NCI-H524 treated with DMSO at 0.1 percent for 48 hours (cell line): ENCODE measurements at places on chromosomes 11 and 22.

GRCh38 chr11:77131560-77131959 is 3.5 kb downstream of the MYO7A start:
- DNase-seq = no peak

DNA sequence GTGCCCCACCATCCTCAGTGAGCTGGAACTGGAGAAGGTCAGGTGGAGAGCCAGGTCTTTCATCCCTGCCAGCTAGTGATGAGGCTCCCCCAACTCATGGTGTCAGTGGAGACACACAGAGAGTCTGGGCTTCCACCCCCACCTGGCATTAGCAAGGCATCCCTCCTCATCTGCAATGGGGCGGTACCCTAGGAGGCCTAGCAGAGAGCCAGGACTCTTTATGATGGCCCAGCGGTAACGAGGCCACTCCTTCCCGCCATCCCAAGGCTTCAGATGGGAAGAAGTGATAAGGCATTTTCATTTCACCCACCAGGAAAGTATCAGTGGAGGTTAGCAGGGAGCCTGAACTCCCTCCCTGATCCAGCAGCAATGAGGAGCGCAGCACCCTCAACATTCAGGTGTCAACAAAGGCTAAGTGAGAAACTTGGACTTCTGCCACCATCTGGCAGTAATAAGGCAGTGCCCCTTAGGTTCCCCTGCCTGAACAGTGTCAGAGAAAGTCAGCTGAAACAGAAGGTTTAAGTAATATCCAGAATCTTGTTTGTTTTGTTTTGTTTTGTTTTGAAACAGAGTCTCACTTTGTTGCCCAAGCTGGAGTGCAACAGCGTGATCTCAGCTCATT is 40.5 kb upstream of the FBLN1 start:
- DNase-seq = no peak

- no peak for DNase-seq
Measured at GRCh38 chr11:29447821-29448220, 569.0 kb downstream of the KCNA4 start.

- no peak for DNase-seq
Measured at GRCh38 chr11:93324500-93324899, 6.0 kb upstream of the DEUP1 start.

GRCh38 chr11:96199563-96200025 is 143.4 kb downstream of the MAML2 start:
- DNase-seq = no peak

DNA sequence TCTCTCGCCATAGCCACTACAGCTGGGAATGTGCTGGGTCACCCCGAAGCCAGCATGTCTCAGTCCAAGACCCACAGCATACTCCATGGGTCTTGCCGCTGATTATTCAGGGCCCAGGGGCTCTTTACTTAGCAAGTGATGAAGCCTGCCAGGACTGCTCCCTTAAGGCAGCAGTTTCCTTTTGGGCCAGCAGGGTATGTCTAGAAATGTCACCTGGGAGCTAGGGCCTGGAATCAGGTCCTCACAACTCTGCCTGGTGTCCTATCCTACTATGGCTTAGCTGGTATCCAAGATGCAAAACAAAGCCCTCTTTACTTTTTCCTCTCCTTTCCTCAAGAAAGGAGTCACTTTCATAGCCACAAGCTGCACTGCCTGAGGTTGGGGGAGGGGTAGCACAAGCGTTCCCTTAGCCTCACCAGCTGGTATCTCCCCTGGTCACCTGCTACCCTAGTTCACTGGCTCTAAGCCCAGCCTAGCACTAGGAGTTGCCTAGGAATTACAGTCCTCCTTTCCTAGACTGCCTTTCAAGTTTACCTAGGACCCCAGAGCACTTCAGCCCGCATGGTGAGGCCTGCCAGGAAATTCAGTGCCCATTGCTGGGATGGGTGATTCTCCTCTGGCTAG is 22.6 kb upstream of the NCR3LG1 start:
- DNase-seq = no peak

GRCh38 chr11:876545-876944 is 33.9 kb downstream of the TSPAN4 start:
- peak; percentile 64 for DNase-seq

DNA sequence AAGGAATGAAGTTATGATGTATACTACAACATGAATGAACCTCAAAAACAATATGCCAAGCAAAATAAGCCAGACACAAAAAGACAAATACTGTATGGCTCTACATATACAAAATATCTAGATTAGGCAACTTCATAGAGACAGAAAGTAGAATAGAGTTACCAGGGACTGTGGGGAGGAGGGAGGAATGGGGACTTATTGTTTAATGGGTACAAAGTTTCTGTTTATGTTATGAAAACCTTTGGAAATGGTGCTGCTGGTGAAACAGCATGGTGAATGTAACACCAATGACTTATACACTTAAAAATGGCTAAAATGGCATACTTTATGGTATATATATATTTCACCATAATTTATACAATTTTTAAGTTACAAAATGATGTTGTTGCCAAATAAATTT is 4.1 kb downstream of the AQP11 start:
- DNase-seq = no peak

- DNase-seq = peak; percentile 91
Measured at GRCh38 chr22:35172442-35172841, 84.9 kb upstream of the HMGXB4 start.

DNA sequence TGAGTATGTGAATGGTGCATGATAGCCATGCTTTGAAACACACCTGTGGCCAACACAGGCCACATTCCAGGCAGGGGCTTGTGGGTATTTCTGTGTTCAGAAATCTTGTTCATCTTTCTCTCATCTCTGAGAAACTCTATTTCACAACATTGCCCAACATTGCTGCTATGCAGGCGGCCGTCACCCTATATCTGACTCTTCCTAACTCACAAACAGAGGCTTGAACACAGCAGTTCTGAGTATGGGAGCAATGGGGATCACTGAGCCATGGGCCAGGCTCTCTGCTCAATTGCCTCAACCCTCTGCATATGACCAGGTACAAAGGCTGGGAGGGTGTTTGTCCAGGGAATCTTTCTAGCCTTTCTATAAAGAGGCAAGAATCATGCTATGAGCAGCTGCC is 259.9 kb downstream of the BUD13 start:
- DNase-seq = no peak

- DNase-seq = no peak
Measured at GRCh38 chr11:94557421-94557820, 9.7 kb upstream of the PIWIL4 start.

GRCh38 chr22:19981961-19982920 is 34.4 kb downstream of the ARVCF start:
- no peak for DNase-seq

GRCh38 chr11:78231962-78232501 is 43.3 kb downstream of the USP35 start:
- no peak for DNase-seq

GRCh38 chr11:104526006-104526405 is 362.1 kb upstream of the PDGFD start:
- no peak for DNase-seq

DNA sequence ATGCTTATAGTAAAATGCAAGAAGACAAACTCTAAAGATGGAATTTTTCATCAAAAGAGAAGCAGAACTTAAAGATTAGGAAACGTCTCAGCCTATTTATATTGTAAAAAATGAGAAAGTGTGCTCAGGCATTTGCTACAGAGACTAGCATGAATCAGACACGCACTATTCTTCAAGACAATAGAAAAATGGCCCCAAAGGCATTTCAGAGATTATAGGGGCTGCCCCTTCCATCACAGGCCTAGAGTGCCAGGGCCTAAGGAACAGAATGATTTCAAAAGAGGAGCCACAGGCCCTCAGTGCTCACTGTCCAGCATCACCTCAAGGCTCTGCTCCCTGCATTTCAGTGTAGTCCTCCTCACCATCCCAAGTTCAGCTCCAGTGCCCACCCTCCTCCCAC is 27.5 kb downstream of the TNKS1BP1 start:
- no peak for DNase-seq

GRCh38 chr11:30990625-30991296 is 378.8 kb downstream of the DCDC1 start:
- no peak for DNase-seq

DNA sequence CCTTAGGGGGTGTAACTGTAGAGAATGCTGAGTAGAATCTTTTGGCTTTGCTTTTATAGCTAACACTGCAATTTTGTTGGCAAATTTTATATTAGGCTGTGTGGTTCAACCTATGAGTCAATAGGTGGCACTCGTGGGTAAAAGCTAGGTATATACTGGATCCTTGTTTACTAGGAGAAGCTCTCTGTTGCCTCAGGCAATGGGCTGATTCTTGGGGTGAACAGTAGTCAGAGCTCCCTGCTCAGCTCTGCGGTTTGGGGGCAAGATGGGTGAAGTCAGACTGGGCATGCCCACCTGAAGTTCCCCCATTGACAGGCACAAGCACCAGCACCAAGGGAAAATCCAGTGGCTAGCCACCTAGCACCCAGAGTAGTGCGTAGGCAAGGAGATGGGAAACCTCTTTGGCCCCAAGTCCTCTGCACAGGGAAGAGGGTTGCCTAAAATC is 238.7 kb downstream of the FAM181B start:
- no peak for DNase-seq

DNA sequence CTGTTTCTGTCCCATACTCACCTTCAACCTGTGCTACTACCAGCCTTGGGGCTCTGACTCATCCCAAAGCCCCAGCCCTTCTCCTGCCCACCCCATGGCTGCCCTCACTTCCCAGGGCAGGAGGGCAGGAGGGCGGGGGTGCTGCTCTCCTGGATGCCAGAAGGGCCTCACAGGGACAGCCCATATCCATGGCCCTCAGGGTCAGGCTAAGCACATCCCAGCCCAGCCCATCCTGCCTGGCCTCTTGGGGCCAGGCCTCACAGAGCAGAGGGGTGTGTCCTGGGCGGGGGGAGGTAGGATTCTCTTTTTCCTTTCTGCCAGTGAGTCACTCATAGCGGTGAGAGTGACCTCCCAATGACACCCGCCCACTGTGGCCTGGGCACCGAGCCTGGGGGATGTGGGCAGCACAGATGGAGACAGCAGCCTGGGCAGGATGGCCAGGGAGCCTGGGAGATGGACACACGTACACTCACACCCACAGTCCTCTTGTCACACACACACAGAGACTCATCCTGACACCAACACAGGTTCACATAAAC is 2.4 kb downstream of the LTBP3 start:
- DNase-seq = no peak

DNA sequence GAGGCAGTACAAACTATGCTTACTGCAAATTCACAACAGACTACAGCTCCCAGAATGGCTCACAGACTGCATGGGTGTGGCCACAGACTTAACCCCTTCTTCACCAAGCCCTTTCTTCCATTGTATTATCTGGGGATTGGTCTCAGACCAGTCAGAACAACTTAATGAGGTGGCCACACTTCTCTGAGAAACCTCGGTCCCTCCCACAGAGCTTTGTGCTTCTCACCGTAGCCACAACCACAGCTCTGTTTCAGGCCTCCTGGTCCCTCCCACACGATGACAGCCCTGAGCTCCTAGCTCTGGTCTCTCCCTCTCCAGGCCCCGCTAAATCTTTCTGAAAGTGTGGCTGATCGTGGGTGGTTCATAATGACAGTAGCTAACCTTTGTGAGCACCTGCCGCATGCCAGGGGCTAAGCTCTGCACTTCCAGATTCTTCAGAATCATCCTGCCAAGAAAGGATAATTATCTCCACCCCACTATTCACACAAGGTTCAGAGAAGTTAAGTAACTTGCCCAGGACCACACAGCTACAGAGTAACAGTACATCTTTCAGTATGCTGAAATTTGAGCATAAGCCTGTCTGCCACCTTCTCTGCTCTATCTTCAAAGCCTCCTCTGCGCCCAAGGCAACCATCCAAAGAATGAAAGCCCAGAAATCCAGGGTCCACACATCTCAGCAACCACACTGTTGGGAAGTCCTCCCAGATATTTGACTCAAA is 5.4 kb downstream of the PDE2A start:
- no peak for DNase-seq

DNA sequence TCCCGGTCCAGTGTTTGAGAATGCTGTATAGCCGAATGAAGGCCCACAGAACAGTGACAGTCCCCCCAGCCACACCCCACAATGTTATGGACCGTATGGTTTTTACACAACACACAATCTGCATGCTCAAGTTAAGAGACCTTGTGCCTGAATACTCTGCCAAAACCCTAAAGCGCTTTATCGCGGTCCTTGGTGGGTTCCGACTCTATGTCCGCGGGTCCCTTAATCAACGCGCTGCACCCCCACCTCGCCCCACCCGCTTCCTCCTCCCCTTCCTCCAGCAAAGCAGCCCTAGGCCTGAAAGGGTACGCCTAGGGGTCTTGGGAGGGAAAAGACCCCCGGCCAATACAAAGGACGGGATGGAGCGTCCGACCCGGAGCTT is 442 bp downstream of the COPB1 start:
- DNase-seq = no peak

DNA sequence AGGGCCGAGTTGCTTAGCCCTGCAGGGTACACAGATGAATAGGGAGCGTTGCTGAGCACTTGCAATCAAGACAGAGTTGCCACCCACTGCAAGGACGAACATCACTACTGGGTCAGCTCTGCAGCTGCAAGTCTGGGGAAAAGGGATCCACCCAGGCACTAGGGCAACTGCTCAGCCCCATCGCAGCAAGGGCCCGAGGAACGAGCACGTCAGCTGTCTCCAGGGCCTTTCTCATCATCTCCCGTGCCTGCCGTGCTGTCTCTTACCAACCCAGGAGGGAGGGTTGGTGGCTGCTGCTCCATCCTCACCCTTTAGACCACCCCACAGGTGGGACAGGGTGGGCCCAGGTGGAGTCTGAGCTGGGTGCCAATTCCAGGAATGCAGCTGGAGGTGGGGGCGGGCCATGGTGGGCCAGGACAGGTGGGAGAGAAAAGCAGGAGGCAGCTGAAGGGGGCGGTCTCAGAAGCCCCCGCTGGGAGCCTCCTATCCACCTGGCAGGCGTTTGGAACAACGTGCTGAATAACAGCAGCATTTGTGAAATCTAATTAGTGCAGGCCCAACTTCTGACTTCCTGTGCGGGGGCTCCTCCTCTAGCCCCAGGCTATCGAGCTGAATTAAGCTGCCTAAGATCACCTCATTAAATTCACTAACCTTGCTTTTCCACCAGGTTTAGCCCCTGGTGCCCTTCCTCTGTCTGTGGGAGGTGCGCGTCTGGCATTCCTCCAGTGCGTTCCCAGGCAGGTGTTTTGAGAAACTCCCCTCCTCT is 252.5 kb downstream of the ST3GAL4 start:
- DNase-seq = no peak

DNA sequence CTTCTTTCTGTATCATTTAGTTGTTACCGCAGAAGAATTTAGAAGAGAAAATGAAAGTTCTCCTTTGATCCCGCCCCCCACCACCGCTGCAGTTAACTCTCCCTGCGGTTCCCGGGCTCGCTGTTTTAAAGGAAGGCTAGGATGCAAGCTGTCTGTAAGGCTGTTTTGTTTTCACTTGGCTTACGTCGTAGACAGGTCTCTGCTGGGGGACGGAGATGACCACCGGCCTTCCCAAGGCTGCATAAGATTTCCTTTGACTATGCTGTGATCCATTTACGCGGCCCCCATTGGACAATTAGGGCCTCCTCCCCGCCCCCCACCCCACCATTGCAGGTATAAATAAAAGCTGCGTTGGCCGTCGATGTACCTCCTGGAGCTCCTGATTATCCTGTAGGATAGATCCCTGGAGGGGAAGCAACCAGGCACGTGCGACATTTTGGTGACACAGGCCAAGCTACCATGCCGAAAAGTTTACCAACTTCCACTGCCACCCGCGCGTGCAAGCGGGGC is 1.4 kb upstream of the CPT1A start:
- no peak for DNase-seq
